ENCODE measurements at places on chromosomes 6 and 20. TPM values are rescaled to one million over a fixed set of nuclear protein-coding genes. Genes with fewer than 3 reads are reported as not detected.

DNA sequence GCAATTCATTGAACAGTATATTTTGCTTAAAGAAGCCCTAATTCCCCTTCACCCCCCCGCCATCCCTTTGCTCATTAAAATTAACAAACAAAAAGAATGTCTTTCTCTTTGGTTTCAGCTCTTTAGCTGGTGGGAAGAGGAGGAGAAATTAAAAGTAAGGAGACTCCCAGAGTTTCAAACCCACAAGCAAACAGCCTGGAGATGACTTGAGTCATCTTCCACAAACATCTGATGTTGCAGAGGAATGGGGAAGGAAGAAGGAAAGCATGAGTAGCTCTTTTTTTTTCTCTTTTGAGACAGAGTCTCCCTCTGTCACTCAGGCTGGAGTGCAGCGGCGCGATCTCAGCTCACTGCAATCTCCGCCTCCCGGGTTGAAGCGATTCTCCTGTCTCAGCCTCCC is 189.6 kb downstream of the ADAT2 start:
- H3K27me3 ChIP-seq: no peaks in the 10 kb centered on the region
- H3K4me1 ChIP-seq: no peaks in the 10 kb centered on the region
- no peak overlapping the region for H3K27ac ChIP-seq
- no peaks in the 10 kb centered on the region for H3K36me3 ChIP-seq
- H3K4me3 ChIP-seq: no peak overlapping the region

- peaks cover 37% of the 10 kb centered on the region for H3K4me1 ChIP-seq
- H3K27me3 ChIP-seq: no peaks in the 10 kb centered on the region
- H3K36me3 ChIP-seq: peaks cover 19% of the 10 kb centered on the region
- no peak for DNase-seq
Measured at GRCh38 chr6:170279426-170279825, 11.5 kb downstream of the DLL1 start.

- no peak overlapping the region for H3K27ac ChIP-seq
- no peaks in the 10 kb centered on the region for H3K27me3 ChIP-seq
- no peak for DNase-seq
- no peaks in the 10 kb centered on the region for H3K36me3 ChIP-seq
- no peak overlapping the region for H3K4me3 ChIP-seq
Measured at GRCh38 chr6:91895599-91896285, 1308.9 kb upstream of the MAP3K7 start.

DNA sequence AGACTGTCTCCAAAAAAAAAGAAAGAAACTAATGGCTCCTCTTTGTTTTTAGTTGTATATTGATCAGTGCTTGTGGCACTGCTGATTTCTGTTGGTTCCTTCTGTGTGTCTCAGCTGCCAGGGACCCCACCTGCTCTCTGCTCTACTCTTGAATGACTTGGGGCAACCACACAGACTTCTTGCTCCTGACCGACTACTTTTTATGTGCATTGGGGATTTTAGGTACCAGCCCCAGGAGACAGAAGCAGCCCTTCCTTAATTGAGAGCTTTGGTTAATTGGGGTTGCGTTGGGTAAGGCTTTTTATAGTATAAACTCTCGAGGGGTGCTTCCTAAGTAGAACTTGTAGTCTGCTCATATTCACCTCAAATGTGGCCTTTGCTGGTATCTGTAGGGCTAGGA is 6.9 kb downstream of the STK35 start:
- peaks cover 58% of the 10 kb centered on the region for H3K4me1 ChIP-seq
- DNase-seq: no peak
- H3K36me3 ChIP-seq: peaks cover 7% of the 10 kb centered on the region
- no peak overlapping the region for H3K4me3 ChIP-seq

- no peaks in the 10 kb centered on the region for H3K4me1 ChIP-seq
- no peaks in the 10 kb centered on the region for H3K36me3 ChIP-seq
- no peak overlapping the region for H3K27ac ChIP-seq
- no peaks in the 10 kb centered on the region for H3K27me3 ChIP-seq
- no peak for DNase-seq
- H3K4me3 ChIP-seq: no peak overlapping the region
Measured at GRCh38 chr6:44725070-44725469, 337.6 kb downstream of the CDC5L start.

DNA sequence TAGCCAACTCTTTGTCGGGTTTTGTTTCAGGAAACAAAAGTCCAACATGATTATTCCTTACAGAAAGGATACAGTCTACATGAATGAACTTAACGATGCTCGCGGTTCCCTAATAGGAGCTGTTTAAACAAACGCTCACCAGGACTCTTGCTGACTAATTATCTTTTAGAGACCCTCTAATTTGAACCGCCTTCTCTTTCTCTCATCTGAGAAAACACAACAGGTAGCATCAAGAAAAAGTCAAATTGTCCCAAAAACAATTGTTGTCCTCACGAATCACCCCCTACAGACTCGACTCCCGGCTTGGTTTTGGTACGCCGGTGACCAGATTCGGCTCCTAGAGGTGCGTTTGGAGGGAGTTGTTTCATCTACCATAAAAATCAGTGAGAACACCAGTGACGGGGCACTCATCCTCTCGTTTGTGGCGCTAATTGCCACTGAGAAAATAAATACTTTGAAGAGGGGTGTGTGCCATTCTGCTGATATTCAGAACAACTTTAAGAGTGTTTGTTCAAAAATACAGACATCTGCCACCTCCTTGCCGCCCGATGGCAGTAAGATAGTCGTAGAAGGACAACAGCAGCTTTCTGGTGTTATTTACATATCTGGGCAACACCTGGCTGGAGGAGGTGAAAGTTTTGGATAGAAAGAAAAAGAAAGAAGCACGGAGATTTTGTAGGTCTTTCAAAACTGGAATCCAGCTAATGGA is 1.1 kb upstream of the SIM1 start:
- peaks cover 100% of the 10 kb centered on the region for H3K27me3 ChIP-seq
- H3K4me3 ChIP-seq: no peak overlapping the region
- DNase-seq: no peak

GRCh38 chr6:96899451-96899998 is 1.8 kb upstream of the NDUFAF4 start:
- no peak overlapping the region for H3K4me3 ChIP-seq
- no peaks in the 10 kb centered on the region for H3K27me3 ChIP-seq

GRCh38 chr6:157679605-157680580 is 143.2 kb upstream of the SNX9 start:
- H3K4me3 ChIP-seq: no peak overlapping the region
- H3K36me3 ChIP-seq: no peaks in the 10 kb centered on the region
- H3K27ac ChIP-seq: no peak overlapping the region
- DNase-seq: no peak

- no peak overlapping the region for H3K4me3 ChIP-seq
- no peaks in the 10 kb centered on the region for H3K36me3 ChIP-seq
- peaks cover 12% of the 10 kb centered on the region for H3K27me3 ChIP-seq
- no peak for DNase-seq
- H3K27ac ChIP-seq: no peak overlapping the region
Measured at GRCh38 chr20:61476956-61477355, 224.9 kb downstream of the CDH4 start.

DNA sequence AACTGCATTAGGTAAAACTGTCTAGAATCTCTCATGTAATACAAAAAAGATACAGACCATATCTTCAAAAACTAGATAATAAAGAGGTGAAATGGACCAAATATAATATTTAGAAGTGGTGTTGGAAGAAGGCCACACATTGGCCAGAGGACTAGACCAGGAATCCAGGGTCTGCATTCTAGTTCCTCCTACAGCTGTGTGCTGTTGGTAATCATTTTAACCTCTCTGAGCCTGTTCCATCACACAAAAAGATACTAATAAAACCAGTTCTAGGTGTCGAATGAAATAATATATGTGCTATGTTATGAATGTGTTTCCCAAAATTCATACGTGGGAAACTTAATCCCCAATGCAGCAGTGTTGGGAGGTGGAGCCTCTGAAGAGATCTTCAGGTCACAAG is 111.6 kb upstream of the RREB1 start:
- no peak for DNase-seq
- no peaks in the 10 kb centered on the region for H3K27me3 ChIP-seq
- H3K27ac ChIP-seq: no peak overlapping the region
- H3K36me3 ChIP-seq: no peaks in the 10 kb centered on the region

- H3K4me3 ChIP-seq: no peak overlapping the region
- no peak for DNase-seq
- H3K4me1 ChIP-seq: no peaks in the 10 kb centered on the region
- peaks cover 96% of the 10 kb centered on the region for H3K36me3 ChIP-seq
- no peak overlapping the region for H3K27ac ChIP-seq
- H3K27me3 ChIP-seq: no peaks in the 10 kb centered on the region
Measured at GRCh38 chr6:160069050-160069454, 52.6 kb upstream of the SLC22A1 start.

Gene CD93
- total RNA-seq: 160 TPM

Gene HLA-DMB
- 140 TPM for total RNA-seq

Gene CDH4
- total RNA-seq: 0.23 TPM

Gene ME1
- total RNA-seq: 14.7 TPM

All from upper lobe of right lung (tissue), 1 donor.